ENCODE measurements at places on chromosomes 12 and 14.

- no peak for DNase-seq
These were observed 67.8 kb upstream of the PYGL start for GRCh38 chr14:51012055-51012454.

- DNase-seq = no peak
These were observed 23.1 kb downstream of the ZDHHC17 start for GRCh38 chr12:76786986-76787385.

GRCh38 chr14:101077481-101078074, 174.1 kb upstream of the RTL1 start:
- no peak for DNase-seq

- DNase-seq = no peak
These were observed 29.8 kb upstream of the C14orf180 start for GRCh38 chr14:104549536-104550339.

- DNase-seq = no peak
These were observed 370.9 kb downstream of the TMEM132D start for GRCh38 chr12:129532707-129533499.

DNA sequence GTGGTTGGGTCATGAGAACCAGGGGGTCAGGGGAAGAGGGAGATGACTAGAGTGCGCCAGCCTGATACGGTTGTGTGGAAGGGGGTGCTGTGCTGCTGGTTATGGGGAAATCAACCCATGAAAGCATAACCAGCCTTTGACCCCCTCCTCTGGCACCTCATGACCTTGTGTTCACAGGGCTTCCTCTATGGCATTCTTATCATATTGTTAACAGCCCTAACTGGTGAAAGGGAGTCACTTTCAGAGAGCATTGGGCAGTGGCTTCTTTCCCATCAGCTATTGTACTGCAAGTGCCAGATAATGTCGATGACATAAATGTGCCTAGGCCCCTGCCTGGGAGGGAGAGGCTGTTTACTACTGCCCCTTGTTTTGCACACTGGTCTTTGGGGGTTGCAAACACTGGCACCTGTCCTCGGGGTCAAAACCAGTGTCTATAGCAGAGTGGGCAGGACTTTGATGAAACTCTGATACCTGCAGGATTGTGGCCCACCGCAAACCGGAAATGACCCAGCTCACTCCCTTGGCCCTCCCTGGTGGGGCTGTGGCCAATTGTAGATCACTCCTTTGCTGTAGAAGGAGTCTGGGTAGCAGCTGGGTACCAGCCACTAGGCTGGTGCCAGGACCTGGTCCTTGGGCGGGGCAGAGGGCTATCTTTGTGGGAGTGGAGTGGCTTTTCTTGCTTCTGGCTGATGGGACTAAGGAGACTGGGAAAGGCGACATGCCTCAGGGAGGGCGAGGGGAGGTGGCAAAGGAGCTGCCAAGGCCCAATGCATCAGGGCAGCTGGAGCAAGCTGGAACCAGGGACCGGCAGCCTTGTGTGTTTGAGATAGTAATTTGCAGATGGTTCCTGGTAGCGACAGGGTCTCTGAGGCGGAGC, 634 bp upstream of the TMEM63C start:
- no peak for DNase-seq

GRCh38 chr12:123886931-123887582, 85.6 kb downstream of the CCDC92 start:
- DNase-seq = no peak

- DNase-seq = no peak
These were observed 13.7 kb downstream of the TXNDC16 start for GRCh38 chr14:52538623-52539022.

DNA sequence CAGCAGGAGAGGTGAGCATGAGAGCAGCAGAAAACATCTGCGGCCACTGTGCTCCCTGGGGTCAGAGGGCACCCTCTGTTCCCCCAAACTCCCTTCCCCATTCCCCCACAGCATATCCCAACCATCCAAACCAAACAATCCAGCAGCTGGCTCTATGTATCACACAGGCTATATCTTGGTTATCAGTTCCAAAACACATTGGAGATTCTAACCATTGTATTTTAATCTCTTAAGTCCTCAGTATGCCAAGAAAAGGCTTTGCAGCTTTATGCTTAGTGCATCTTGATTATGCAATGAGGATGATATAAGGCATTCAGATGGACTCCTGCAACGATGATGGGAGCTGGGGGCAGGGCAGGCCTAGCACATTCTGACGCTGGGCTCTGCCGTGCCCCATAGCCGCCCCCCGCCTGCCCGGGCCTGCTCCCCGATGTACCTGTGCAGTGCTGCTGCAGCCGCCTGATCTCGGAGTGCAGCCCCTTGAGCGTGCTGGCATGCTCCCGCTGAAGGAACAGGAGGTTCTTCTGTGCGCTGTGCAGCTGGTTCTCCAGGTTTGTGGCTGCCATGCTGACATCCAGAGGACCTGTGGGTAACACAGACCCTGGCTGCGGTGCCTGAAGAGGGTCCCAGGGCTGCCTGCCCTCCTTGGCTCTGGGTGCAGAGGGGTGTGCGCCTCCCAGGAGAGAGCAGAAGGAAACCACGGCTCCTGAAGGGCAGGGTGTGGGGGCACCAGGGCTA, 29.6 kb downstream of the CCDC92 start:
- no peak for DNase-seq

DNA sequence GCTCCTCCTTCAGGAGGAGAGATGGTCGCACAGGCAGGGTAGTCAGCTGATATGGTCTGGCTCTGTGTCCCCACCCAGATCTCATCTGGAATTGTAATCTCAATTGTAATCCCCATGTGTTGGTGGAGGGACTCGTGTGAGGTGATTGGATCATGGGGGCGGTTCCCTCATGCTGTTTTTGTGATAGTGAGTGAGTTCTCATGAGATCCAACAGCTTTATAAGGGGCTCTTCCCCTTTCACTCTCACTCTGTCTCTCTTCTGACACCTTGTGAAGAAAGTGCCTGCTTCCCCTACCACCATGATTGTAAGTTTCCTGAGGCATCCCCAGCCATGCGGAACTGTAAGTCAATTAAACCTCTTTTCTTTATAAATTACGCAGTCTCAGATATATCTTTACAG, 218.9 kb upstream of the TMTC1 start:
- no peak for DNase-seq

DNA sequence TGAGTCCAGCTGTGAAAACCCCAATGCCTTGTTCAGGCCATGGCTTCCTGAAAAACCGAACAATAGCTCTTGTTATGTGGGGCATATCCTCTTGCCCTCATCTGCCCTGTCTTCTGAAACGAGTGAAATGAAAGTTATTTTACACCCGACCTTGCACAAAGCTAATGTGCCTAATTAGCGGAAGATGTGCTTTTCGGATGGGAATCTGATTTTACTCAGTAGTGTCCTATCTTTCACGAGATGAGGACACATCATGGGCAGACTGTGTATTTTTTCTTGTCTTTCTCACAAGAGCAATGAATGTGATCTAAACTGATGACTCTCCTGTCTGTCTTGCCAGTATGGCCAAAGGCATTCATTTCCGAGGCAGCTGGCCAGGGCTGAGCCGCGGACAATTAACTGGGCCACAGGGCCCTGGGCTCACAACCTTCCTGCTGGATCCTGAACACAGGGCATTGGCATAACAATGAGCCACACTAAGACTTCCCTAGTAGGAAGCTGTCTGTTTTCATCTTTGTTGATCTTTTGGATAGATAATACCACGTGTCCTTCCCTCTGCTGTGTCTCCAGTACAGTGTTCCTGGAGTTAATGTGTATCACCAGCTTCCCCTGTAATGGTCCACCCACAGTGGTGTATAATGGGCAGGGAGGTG, 86.0 kb upstream of the HIF1A start:
- DNase-seq = no peak

DNA sequence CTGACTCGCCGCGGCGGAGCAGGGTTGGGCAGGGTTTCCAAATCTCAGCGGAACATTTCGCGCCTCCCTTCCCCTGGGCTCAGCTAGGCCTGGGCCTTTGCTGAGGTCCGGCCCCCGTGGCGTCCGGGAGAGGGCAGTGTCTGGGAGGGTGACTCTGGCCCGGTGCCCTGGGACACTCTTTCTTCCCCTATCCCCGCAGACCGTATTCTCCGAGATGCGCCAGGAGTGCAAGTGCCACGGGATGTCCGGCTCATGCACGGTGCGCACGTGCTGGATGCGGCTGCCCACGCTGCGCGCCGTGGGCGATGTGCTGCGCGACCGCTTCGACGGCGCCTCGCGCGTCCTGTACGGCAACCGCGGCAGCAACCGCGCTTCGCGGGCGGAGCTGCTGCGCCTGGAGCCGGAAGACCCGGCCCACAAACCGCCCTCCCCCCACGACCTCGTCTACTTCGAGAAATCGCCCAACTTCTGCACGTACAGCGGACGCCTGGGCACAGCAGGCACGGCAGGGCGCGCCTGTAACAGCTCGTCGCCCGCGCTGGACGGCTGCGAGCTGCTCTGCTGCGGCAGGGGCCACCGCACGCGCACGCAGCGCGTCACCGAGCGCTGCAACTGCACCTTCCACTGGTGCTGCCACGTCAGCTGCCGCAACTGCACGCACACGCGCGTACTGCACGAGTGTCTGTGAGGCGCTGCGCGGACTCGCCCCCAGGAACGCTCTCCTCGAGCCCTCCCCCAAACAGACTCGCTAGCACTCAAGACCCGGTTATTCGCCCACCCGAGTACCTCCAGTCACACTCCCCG, 3.0 kb downstream of the WNT1 start:
- no peak for DNase-seq

- DNase-seq = no peak
These were observed 9.1 kb downstream of the INTS13 start for GRCh38 chr12:26928661-26929060.

DNA sequence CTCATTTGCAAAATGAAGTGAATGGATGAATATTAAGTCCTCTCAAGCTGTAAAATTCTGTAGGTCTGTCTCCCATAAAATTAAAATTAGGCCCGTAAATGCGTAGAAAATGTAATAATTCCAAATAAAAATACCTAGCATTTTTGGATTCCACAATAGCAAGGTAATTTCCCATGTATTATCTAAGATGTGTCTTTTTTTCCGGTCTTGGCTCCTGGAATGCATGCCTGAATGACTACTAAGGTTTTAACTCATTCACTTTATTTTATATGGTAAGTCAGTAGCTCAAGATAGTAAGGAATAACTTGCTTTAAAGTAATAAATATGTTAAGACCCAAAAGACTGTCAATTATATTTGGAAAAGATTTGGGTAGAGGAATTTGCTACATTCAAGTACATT, 11.1 kb downstream of the TXNRD1 start:
- DNase-seq = no peak

GRCh38 chr14:41605550-41606281, 960 bp upstream of the LRFN5 start:
- DNase-seq = no peak

- no peak for DNase-seq
These were observed 98.5 kb downstream of the SINHCAF start for GRCh38 chr12:31227401-31227981.

- no peak for DNase-seq
These were observed 115.4 kb downstream of the ETV6 start for GRCh38 chr12:11764837-11765236.

DNA sequence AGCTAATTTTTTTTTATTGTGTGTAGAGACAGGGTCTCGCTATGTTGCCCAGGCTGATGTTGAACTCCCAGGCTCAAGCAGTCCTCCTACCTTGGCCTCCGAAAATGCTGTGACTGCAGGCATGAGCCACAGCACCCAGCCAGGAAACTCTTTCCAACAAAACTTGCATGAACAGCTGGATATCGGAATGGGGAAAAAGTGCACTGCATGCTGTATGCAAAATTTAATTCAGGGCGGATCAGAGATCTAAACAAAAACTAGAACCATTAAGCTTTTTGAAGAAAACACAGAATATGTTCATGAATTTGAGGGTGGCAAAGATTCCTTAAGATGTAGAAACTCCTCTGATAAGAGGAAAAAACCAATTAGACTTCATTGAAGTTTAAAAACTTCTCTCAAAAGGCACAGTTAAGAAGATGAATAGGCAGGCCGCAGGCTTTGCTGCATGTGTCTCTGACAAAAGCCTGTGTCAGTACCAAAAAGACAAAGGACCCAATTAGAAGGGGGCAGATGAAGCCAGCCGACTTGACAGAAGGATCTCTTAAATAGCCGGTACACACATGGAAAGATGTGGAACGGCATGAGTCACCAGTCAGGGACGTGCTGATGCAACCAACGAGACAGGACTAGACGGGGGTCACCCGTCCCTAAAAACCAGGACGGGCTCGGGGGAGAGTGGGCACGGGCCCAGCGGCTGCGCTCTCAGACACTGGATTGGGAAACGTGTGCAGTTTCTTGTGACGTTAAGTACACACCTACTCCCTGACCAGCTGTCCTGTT, 34.8 kb upstream of the MMP17 start:
- no peak for DNase-seq

GRCh38 chr12:108666401-108666881, 32.7 kb upstream of the SELPLG start:
- DNase-seq = peak; percentile 47

- DNase-seq = peak; percentile 67
These were observed 43.3 kb upstream of the PTPRO start for GRCh38 chr12:15278816-15279658.

GRCh38 chr12:5548152-5548943, 116.4 kb downstream of the NTF3 start:
- DNase-seq = no peak

DNA sequence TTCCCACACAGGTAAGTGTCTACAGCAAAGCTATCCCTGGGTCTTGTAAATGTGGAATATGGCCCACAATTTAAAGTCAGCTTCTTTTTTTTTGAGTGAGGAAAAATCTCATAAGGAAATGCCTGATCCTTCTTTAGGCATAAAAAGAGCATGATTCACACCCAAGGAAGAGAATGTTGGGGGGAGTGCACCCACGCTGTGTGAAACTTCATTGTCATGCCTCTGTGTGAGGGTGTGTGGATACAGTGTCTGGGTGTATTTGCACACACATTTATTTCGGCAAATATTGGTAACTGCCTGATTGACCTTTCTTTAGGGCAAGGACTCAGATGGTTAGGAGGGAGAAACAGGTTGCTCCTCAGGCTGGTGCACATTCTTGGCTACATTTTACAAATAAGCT, 196.8 kb upstream of the STXBP6 start:
- DNase-seq = no peak

GRCh38 chr12:113207613-113208040, 13.6 kb upstream of the TPCN1 start:
- DNase-seq = no peak

DNA sequence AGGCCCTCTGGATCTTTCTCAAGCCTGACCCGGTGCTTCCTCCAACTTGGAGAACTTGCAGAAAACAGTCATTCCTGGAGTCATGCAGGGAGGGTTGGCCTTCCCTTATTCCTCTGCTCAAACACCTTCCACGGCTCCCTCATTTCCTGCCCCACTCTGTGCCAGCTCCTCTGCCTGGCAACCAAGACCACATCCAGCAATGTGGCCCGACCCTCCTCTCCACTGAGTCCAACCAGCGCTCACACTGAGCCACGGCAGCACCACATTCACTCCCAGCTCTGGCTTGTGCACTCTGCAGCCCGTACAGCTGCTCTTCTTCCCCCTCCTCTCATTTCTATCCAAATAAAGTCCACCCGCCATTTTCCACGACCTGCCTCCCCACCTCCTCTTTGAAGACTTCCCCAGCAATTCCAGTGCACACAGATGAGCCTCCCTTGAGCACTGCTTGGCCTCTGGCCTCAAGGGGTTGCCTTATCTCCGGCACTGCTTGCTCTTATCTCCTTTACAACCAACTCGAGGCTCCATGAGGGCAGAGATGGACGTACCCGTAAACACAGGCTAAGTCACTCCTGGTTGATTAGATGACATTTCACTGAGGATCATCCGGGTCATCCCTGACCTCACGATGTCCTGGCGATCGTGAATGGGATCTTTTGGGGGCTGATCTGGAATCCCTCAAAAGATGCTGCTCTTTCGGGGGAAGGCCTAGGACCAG, 5.4 kb downstream of the PGF start:
- no peak for DNase-seq

- no peak for DNase-seq
These were observed 858.2 kb upstream of the FLRT2 start for GRCh38 chr14:84671776-84672175.

GRCh38 chr12:50074936-50075807, 10.0 kb upstream of the SMARCD1 start:
- no peak for DNase-seq

Data from skeletal muscle cell (primary cell).